Fibroblast of skin of abdomen (primary cell): ENCODE measurements at places on chromosomes 7 and 10.

DNA sequence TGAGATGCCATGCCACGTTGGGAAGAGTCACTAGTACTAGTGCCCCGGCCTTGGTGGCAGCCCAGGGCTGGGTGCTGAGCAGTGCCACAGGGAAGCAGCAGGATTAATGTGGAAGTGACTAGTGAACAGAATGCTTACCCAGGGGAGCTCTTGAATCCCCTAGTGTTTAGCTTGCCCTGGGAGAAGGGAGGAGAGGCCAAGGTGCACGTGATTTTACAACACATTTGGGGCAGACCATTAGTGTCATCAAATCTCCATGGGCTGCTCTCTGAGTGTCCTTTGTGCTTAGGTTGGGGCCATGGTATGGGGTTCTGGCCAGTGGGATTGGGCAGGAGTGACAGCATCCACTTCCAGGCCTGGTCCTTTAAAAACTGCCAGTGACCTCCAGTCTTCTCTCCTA is 37.5 kb downstream of the ARHGAP22 start:
- no peak for DNase-seq

DNA sequence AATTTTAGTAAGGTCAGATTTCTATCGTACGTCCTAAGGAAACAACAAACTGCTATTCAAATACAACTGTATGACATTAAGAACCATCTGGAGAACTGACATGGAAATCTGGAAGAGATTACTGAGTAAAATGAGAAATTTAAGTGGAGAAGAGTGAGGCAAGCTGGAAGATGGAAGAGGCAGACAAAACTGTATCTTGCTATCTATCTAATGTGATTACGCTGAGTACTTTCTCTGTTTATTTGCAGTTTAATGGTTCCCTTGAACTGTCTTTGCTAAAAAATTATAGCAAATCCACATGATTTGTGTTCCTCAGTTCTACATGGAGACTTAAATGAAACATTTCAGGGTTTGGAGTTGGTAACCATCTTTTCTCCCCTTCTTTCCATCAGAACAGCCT is 927.1 kb upstream of the MBL2 start:
- no peak for DNase-seq

GRCh38 chr10:72274730-72275350 is 1.1 kb downstream of the DDIT4 start:
- DNase-seq = peak; percentile 60

GRCh38 chr7:45007106-45007505 is 7.1 kb downstream of the CCM2 start:
- DNase-seq = no peak

- DNase-seq = no peak
Observed at GRCh38 chr10:8085251-8085650, 30.8 kb downstream of the GATA3 start.

- no peak for DNase-seq
Observed at GRCh38 chr10:52210161-52210560, 103.9 kb upstream of the DKK1 start.

- no peak for DNase-seq
Observed at GRCh38 chr7:77738871-77739270, 42.6 kb downstream of the RSBN1L start.

DNA sequence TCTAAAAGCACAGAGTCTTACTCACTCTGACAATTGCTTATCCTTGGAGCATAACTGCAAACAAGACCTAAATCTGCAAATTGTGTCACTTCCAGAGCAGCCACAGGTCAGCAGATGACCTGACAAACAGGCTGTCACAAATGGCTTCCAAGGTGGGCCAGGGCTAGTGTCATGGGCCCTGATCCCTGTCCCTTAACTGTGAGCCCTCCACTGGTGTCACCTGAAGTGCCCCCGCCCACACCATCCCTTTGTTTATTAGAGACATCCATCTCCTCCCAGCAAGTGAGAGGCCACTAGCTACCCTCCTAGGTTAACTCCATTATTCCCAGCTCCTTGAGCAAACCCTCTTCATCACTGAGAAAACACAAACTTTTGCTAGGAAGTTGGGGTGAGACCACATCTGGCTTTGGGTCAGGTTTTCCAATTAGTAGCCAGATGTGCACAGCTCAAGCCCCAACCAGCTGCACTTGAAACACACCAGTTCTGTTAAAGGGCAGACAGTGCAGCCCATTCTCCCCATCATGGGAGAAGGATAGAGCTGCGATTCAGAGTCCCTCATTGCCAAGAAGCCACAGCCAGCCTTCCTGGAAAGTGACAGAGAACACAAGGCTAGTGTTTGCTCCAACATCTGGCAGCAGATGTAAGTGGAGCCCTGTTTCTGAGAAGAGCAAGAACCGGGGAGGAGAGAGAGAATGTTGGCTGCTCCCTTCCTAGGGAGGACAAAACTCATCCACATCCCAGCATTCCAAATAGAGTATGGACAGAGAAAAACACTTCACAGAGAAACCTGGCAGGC is 75.7 kb upstream of the NANOS1 start:
- DNase-seq = no peak

- DNase-seq = no peak
Observed at GRCh38 chr7:65978891-65979582, 3.0 kb downstream of the GUSB start.

- DNase-seq = peak; percentile 51
Observed at GRCh38 chr10:114821915-114822443, 399 bp downstream of the FHIP2A start.

DNA sequence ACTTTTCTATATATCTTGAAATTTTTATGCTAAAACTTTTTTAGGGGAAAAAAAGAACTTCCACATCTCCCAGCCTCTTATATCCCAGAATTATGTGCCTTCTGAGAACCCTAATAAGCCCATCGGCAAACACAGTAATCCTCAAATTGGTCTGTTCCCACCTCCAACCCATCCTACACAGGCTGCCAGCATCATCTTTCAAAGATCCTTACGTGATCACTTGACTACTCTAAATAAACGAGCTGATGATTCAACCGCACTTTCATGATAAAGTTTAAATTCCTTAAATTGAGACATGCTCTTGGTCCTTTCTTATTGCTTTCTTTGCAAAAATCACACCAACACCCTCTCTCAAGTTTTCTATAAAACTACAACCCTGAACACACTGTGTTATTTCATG is 52.5 kb downstream of the MPP7 start:
- no peak for DNase-seq

GRCh38 chr7:94301024-94301586 is 93.6 kb upstream of the COL1A2 start:
- DNase-seq = peak; percentile 99

DNA sequence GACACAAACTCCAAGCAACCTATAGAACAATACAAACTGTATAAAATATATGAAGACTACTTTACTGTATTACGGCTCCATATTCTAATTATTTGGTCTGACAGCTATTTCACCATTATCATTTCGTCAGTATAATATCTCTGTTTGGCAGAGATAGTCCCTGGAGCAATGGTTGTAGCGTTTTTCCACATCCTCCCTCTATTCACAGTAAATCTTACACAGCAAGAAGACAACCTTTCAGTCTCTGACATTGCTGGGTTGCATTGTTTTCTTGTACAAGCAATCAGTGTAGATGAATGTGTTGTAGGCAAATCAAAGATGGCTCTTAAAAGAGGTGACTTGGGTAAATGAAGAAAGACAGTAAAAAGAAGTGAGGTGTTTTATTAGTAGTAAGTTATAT is 105.6 kb upstream of the PLXDC2 start:
- no peak for DNase-seq

- peak; percentile 62 for DNase-seq
Observed at GRCh38 chr10:110209926-110210673, 2.7 kb downstream of the MXI1 start.

DNA sequence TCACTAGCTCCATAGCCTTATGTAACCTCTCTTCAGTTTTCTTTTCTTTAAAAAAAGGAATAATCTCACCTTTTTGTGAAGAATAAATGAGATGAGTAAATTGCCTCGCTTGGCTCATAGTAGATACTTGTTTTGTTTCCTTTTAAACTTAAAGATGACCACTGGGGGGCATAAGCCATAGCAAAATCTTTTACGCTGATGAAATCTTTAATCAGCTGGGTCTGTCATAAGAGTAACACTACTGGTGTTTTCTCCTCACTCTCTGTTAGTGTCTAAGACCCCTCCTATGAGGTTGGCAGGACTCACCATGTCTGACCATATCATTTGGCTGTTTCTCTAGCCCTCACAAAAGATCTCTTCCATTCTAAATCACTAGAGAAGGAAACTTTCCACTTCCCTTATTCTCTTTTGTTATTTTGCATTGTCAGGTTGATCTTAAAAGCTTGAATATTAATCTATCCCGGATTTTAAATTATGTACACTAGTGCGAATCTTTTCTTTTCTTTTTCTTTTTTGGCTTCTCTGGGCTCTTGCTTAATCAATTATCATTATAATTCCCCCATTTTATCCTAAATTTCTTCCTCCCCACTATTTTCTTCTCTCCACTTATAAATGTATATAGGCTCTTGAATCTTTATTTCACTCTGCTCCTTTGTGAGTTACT is 12.5 kb downstream of the STAG3 start:
- peak; percentile 74 for DNase-seq

DNA sequence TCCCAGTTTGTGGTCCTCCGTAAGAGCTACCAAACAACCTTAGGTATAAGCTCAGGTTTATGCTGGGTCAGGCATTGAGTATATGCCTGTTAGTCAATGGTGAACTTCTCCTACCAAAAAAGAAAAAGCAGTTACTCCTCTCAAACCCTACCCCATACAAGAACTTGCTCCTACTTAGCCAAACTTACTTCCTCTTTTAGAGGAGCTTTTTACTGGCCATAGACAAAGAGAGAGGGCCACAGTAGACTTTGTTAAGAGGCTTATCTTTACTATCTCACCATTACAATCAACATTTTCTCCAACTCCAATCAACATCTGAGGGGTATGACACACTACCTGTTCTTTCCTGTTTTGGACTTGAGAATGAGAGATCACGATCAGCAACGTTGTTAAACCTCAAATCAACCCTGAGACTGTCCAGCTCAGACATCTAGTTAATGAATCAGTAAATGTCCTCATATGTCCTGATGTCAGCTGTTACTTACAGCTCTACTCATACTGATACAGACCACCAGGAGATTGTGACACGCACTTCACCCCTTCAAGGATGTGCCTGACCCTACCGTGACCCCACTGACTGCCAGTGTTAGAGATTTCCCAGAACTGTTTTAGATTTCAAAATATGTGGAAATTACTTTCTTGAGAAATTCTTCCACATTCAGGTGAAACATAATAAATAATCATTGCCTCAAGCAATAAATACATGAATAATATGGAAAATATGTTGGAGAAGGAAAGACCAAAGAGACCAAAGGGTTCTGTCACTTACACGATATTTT is 18.4 kb upstream of the CCDC71L start:
- DNase-seq = peak; percentile 77

DNA sequence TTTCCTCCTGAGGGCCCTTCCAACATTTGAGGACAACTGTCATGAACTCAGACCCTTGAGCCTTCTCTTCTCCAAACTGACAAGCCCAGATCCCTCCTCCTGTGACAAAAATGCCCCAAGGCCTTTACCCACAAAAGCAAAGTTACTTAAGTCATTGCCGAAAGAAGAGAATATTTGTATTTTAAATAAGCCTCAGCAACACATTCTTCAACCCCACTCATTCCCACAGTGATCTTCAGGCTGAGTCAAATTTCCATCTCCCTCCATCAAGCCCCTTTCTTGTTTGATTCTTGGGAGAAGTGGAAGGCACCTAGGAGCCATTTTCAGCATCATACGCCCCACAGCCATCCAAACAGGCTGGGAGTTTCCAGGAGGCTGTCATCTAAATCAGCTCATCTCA is 150.8 kb upstream of the PDE1C start:
- no peak for DNase-seq

DNA sequence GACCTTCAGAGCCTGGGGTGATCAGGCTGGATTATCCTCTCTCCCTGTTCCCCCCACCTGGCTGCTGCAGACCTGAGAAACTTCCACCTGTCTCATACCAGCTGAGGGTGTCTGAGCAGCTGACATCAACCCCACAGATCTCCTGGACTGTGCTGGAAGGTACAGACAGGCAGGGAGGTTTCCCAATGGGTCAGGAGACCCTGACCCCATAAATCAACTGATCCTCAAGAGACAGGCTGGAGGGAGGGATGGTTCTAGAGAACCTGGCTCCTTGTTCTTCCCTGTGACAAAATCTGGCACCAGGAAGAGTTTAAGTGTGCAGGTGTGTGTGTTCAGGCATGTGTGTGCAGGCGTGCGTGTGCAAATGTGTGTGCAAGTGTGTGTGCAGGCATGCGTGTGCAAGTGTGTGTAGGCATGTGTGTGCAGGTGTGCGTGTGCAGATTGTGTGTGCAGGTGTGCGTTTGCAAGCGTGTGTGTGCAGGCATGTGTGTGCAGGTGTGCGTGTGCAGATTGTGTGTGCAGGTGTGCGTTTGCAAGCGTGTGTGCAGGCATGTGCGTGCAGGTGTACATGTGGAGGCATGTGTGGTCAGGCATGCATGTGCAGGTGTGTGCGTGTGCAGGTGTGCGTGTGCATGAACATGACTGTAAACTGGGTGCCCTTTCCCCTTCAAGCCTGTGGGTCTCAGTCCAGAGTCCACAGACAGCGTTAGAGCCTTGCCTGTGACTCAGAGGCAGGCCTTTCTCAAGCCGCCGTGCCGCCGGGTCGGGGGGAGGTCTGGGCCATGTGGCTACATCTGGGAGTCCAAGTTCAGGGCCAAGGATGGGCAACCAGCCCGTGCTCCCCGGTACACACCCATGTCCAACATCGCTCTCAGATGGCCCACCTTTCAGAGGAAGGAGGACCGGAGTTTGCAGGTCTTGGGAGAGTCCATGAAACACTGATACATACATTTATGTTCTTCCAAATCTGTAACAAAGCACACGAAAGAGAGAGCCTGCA is 50.1 kb upstream of the ELN start:
- DNase-seq = peak; percentile 73

DNA sequence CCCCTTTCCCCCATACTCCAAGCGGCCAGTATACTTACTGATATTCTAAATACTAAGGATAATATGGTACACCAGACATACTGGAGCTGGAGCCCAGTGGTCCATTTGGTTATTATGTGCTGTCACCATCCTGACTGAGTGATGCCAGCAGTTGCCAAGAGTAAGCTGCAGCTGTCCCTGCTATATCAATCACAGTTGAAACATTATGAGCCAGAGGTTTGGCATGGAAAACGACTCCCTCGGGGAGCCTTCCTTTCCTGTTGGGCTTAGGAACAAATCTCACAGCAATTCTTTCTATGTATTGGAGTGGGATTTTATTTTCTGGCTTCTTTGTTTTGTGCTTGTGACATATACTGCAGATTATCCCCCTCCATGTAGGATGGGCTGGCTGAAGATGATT is 32.6 kb downstream of the STRIP2 start:
- peak; percentile 12 for DNase-seq

DNA sequence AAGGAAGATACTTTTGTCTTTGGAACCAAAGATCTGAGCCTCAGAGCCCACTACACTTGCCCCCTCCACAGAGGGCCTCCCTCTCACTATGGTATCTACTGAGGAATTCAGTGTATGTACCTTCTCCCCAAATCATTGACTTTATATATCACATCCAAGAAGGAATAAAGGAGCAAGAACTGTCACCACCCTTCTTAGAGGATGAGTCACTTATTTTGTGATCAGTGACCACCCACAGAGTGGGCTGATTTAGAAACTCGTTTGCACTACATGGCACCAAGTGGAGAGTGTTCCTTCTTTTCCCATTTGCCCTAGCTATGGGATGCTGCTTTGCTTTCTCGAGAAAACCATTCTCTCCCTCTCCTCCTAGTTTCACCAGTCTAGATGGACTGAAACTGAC is 5.7 kb downstream of the TMEM243 start:
- DNase-seq = peak; percentile 54
